ENCODE measurements at places on chromosomes 4 and X.

GRCh38 chrX:27998666-27999065 lies 17.4 kb upstream of the DCAF8L1 start:
- no peak for DNase-seq

- DNase-seq = no peak
Observed at GRCh38 chr4:26050212-26050643, 136.2 kb downstream of the SMIM20 start.

GRCh38 chr4:128684016-128684415 lies 125.5 kb upstream of the JADE1 start:
- DNase-seq = no peak

DNA sequence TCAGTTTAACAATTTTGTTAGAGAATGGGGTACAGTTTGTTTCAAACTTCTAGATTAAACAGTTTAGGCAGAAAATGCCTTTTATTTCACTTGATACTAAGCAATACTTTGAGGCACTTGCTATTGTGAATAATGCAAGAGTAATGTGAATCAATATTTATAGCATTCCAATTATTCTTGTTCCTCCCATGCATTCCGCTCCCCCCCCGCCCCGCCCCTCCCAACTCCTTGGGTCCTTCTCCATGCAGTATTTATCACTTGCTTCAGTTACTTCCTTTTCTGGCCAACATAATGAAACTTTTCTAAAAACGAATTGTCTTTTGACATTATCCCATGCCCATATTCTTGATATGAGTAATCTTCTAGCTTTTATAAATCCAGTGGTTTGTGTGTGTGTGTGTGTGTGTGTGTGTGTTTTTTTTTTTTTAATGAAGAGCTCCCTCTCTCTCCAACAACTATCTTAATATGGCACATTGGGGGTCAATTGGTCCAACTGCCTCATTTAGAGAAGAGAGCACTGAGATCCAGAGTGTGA lies 1.6 kb downstream of the BANK1 start:
- no peak for DNase-seq

GRCh38 chr4:48642421-48643374 lies 137.4 kb downstream of the FRYL start:
- DNase-seq = no peak

DNA sequence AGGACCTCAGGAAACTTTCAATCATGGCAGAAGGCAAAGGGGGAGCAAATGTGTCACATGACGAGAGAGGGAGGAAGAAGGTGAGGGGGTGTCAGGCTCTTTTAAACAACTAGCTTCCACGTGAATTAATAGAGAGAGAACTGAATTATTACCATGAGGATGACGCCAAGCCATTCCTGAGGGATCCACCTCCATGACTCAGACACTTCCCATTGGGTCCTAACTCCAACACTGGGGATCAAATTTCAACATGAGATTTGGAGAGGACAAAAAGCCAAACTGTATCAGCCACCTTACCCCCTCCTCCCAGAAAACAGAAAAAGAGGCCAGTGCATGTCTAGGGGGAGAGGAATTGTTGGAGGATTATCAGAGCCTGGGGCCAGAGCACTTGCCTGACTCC lies 40.4 kb upstream of the LAS1L start:
- no peak for DNase-seq

DNA sequence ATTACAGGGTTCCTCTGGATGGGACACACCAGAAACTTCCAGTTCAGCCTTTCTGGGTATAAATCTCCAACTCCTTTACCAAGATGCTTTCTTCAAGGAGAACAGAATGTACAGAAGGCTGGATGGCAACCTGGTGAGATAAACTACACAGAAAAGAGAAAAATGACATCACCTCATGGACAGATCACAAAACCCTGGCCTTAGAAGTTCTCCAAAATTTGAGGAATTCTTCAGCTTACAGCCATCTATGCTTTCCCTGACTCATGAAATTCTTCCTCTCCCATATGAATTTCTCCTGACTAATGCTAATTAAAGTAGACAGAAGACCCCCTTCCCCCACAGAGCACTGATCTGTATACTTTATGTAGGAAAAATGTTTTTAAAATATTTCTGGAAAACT lies 345.4 kb downstream of the STIM2 start:
- no peak for DNase-seq

GRCh38 chr4:127737295-127737694 lies 7.1 kb downstream of the SLC25A31 start:
- no peak for DNase-seq

DNA sequence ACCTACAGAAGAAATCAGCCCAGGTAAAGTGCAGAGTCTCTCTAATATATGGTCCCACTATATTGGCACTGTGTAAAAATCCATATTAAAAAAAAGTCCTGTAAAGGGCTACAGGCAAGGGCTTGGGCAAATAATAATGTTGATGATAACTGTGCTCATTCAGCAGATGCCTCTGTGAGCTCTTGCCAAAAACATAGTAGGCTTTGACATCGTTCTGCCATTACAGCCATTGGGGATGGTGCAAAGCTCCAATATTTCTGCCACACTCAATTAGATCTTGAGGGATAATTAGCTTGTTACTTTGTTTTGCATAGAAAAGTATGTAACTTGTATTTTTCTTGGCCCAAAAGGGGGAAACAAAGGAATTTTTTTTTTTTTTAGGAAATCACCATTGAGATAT lies 645.5 kb upstream of the FAM241A start:
- no peak for DNase-seq

GRCh38 chr4:15689540-15689939 lies 7.9 kb downstream of the FAM200B start:
- no peak for DNase-seq

GRCh38 chr4:59945277-59945676 lies 1254.8 kb upstream of the ADGRL3 start:
- no peak for DNase-seq

GRCh38 chr4:163622379-163623035 lies 128.0 kb downstream of the TMA16 start:
- no peak for DNase-seq

DNA sequence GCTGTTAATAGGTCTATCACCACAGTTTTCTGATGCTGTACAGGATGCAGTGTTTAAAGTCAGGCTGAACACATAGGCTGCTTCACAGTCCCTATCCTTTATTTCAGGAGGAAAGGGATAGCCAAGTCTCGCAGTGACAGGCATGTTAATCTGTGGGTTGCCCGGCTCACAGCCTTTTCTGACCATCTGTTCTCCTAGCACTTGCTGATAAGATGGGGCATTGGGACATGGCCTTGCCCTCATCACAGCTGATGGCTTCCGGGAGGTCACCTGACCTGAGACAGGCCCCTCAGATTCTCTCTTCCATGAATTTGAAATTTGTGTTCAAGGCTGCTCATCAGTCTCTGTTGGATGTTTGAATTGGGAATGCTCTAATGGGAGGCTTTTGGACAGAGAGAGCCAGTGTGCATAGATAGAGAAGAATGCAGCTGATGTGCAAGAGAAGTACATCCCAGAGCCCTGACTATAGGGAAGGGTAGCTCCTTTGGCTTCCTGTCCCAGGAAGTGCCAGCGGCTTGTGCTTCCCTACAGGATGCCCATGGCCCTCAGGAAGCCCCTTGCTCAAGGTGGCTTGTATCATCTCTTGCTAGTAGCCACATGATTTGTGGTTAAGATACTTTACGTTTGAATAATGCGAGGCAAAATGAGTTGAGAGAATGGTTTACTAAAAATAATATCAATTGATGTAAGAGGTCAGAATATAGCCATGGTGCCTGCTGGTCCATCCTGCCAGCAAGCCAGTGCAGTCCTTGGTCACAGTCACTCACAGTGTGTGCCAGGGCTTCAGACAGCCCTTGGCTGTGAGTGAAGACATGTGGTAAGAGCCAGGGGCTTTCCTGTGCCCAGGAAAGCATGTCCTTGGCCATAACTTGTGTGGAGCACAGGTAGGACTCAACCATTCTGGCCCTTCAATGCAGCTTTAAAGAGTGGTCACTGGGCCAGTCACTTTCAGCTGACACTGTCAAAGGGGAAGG lies 88.6 kb downstream of the TSPAN7 start:
- no peak for DNase-seq

DNA sequence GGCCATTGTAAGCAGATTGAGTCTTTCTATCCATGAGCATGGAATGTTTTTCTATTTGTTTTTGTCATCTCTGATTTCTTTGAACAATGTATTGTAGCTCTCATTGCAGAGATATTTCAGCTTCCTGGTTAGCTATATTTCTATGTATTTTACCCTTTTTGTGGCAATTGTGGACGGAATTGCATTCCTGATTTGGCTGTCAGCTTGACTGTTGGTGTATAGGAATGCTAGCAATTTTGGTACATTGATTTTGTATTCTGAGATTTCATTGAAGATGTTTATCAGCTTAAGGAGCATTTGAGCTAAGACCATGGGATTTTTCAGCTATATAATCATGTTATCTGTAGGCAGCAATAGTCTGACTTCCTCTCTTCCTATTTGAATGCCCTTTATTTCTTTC lies 154.6 kb downstream of the GUCY2F start:
- DNase-seq = no peak

GRCh38 chrX:37509349-37509748 lies 62.1 kb upstream of the LANCL3 start:
- DNase-seq = no peak

DNA sequence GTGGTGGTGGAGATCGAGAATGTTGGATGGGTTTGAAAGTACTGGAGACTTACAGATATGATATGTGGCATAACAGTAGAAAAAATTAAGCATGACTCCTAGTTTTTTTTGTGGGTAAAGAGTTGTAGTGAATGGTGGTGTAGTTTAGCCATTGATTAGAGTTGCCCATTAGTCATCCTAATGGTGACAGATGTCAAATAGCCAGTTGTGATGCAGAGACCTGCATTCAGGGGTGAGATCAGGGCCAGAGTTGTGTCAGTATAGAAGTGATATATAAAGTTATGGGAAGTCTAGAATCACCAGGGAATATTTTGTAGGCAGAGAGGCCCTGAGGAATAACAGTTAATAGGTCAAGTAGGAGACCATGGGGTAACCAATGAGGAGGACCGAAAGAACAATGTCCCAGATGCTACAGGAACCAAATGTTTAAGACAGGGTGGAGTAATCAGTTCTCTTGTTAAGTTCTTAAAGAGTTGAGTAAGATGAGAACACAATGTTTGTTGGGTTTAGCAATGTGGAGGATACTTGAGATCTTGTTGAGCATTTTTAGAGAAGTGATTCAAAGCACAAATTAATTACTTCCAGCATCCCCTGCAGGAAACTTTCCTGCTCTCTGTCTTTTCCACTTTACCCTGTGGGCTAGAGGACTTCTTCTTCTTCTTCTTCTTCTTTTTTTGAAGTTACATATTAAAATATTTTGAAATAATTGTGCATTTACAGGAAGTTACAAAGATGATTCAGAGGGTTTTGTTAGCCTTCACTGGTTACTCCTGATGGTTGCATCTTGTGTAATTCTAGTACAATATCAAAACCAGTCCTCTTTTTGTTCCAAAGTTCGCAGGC lies 13.3 kb downstream of the SGMS2 start:
- no peak for DNase-seq

DNA sequence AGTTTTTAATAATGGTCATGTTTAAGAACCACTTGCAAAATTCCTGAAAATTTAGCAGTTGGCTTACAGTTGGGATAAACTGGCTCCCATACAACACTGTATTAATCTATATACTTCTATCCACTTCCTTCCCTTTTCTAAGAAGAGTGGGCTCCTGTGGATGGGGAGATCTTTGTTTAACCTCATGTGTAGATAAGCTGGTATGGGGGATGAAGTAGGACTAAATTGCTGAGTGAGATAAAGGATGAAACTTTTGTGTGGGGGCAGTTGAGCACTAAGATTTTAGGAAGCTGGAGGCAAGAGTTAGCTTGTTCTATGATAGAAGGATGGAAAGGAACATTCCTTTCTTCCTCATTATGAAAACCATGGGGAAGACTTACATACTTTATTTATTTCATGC lies 54.6 kb upstream of the ATP8A1 start:
- DNase-seq = no peak

DNA sequence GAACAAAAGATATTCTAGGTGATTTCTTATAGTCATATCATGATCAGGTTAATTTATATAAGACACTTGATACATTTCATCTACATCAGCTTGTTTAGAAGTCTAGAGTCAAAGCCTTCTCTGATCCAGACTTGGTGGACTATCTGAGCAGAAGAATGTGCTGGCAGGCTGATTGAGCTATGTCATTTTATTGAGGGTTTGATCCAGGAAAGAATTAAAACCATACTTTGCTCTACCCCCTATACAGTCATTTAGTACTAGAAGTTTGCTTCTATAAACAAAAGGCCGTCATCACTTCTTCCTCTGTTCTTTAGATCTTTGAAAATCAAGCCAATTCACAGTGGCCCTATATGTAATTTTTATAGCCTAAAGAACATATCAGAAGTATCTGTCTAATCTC lies 173.1 kb upstream of the PITX2 start:
- no peak for DNase-seq

DNA sequence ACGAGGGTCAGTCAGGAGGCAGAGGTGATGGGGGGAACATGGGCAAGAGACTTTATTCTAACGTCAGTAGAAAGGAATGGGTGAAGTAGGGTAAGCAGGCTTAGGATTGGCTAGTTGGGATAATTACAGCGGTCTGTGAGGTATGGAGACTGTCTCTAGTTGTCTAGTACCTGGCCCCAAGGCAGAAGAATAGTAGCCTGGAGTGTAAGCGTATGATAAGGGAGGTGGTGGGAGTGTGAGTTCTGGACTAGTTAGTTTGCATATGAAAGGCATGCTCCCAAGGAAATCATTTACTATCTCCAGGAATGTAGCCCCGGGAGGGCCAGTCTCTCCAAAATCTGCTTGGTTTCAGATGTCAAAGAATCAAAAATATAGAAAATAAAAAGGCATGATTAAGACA lies 219.6 kb upstream of the ANXA3 start:
- DNase-seq = no peak

DNA sequence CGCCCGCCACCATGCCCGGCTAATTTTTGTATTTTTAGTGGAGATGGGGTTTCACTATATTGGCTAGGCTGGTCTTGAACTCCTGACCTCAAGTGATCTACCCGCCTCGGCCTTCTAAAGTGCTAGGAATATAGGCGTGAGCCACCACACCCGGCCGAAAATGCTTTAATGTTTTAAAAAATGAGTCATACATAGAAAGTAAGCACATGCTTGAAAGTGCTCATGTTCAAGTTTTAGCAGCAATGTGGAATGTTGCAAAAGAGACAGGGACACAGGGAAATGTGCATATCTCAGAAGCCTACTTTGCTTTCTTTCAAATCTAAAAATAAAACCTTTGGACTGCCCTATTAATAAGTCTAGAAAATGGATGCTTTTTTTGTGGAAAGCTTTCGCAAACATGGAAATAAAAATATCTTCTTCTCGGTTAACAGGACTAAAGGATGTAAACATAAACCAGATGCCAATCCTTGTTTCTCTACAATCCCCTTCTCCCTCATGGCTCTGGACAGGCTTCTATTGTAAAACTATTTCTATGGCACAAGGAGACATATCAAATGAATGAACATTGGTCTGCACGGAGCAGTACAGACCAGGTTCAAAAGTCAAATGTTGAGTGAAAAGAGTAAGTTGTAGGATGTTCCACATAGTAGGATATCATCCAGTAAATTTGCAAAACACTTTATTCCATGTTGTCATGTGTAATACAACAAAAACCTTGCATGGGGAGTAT lies 15.0 kb downstream of the MECP2 start:
- DNase-seq = no peak
